ENCODE measurements at places on chromosomes 1 and 21.

DNA sequence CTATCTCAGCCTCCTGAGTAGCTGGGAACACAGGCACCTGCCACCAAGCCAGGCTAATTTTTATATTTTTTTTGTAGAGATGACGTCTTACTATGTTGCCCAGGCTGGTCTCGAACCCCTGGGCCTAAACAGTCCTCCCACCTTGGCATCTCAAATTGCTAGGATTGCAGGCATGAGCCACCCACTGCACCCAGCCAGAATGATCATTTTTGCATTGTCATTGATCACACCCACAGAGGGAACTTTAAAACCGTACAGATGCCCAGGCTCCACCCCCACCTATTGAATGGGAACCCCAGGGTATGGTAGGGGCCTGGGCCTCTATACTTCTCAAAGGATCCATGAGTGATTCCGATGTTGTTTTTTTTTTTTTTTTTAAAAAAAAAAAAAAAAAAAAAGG, 36.7 kb downstream of the ETNK2 start:
- no peak for DNase-seq

DNA sequence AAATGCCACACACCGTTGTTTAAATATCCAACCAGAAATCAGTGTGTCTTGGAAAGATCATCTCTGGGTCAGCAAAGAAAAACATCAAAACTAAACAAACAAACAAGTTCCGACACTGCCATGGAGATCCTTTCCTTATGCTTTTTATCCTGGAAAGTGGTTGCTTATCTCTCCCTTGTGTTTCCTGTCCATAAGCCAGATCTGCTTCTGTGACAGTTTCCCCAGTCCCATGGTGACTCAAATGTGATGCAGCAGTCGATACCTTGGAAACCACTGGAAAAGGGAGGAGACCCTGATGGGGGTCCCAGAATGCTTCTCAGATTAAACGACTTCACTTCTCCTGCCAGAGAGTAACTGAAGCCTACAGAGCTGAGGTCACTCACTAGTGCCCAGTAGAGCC, 94.7 kb downstream of the DMRTA2 start:
- no peak for DNase-seq

GRCh38 chr21:38878379-38879179, 72.8 kb downstream of the ETS2 start:
- DNase-seq, result no peak

DNA sequence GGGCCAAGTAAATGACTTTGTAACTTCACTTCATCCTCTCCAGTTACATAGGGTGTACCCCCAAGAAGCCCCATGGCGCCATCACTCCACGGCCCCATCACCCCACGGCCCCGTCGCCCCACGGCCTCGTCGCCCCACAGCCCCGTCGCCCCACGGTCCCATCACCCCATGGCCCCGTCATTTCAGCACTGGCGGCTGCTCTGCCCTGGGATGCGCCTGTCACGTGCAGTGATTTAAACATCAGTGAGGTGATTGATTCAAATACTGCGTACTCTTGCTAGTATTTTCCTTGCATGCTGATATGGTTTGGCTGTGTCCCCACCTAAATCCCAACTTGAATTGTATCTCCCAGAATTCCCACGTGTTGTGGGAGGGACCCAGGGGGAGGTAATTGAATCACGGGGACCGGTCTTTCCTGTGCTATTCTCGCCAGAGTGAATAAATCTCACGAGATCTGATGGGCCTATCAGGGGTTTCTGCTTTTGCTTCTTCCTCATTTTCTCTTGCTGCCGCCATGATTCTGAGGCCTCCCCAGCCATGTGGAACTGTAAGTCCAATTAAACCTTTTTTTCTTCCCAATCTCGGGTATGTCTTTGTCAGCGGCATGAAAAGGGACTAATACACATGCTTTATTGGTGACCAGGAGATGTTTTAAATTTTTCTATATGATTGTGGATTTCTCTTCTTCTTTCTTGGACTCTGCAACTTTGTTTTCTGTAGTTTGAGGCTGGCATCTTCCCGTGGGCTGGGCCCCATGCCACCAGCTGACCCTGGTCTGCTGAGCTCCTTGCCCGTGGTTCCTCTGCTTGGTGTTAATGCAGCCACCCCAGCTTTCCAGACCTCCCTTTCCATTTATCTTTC, 50.1 kb upstream of the PCBP3 start:
- no peak for DNase-seq

GRCh38 chr1:66140072-66140471, 347.4 kb downstream of the PDE4B start:
- no peak for DNase-seq

DNA sequence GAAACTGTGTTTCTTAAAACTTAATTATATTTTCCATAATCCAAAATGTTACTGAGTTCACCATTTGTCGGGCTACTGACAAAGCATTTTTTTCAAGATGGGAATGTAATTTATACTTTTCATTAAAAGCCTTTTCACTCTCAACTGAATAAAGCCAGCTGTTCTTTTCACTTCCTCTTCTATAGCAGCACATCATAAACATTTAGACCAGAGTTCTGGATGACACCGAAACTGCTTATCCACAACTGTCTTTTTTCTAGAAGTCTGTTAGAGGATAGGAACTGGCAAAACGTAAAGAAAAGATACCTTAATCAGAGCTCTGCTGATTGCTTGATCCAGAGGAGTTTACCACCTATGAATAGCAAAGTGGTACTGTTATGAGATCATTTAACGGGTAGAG, 594.7 kb downstream of the ADGRL2 start:
- DNase-seq, result no peak
